Naive B cell (primary cell): ENCODE measurements at places on chromosomes 5 and 9. TPM values are rescaled to one million over a fixed set of nuclear protein-coding genes. Genes with fewer than 3 reads are reported as not detected.

GRCh38 chr9:89541798-89542197, 43.9 kb upstream of the SEMA4D start:
- DNase-seq: peak; percentile 53

ZNF618 gene
- 3.2 TPM for polyA plus RNA-seq

- no peak for DNase-seq
These were observed 163.6 kb downstream of the SPOCK1 start for GRCh38 chr5:137335493-137335892.

GRCh38 chr5:176176231-176176630, 62.0 kb upstream of the SIMC1 start:
- no peak for DNase-seq

ZNF474 gene
- not detected for polyA plus RNA-seq

PCDHB8 gene
- not detected for polyA plus RNA-seq

- DNase-seq: no peak
These were observed 4.8 kb downstream of the MYOT start for GRCh38 chr5:137872466-137872865.

WDR38 gene
- not detected for polyA plus RNA-seq

GRCh38 chr5:129716651-129717050, 31.2 kb upstream of the MINAR2 start:
- no peak for DNase-seq

DNA sequence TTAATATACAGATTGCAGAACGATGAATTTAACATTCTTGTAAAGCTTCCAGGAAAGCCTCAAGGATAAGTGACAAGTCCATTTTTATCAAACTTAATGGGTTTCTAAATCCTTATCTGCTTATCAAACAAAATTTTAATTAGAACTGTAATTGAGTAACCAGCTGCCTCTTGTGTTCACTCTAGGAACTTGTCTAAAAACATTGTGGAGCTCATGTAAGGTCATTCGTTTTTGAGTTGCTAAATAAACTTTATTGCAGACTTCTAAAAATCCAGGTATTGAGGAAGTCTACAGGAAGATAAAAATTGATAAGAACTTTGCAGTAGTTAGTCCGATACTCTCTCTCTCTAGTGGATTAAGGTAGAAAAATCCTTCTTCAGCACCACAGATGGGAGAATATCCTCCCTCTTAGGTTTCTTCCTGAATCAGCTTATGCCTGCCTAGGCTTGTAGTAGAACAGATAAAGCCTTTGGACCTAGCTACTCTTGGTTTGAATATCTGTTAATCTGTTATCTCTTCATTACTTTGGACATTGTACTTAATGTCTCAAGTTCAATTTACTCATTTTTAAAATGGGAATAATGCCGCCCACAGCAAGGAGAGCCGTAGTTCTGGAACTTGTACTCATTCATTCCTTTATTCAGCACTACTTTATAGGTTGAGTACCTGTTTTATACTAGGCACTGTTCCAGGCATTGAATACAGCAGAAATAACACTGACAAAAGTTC, 60.0 kb upstream of the DHFR start:
- DNase-seq: no peak

DNA sequence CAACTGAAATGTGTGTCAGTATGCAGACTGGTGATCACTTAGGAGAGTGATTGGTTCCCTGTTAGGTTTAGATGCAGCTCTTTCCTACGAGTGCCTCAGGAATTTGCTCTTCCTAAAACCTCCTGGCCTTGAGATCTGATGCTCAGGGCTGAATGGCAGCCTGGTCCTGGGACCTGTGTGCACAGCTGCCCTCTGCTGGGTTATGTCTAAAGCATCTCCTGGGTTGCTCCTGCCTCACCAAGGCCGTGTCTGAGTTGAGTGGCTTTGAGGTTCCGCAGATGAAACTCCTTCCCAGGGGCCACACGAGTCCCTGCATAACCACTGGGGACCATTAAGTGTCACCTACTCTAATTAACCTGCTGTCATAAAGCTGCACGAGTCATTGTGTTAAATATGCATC, 59.5 kb downstream of the MVB12B start:
- DNase-seq: no peak

DNA sequence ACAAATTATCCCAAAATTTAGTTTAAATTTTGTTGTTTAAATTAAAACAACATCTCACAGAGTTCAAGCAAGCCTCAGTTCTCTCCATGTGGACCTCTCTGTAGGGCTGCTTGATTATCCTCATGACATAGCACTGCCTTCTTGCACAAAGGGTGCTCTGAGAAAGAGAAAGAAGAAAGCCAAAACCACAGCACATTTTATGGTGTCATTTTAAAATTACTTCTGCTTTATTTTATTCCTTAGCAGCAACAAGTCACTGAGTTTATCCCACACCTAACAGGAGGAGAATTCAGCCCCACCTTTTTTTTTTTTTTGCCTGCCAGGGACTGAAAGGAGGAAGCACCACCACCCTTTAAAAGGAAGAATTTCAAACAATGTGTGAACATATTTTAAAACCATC, 12.8 kb upstream of the KCNV2 start:
- no peak for DNase-seq

DNA sequence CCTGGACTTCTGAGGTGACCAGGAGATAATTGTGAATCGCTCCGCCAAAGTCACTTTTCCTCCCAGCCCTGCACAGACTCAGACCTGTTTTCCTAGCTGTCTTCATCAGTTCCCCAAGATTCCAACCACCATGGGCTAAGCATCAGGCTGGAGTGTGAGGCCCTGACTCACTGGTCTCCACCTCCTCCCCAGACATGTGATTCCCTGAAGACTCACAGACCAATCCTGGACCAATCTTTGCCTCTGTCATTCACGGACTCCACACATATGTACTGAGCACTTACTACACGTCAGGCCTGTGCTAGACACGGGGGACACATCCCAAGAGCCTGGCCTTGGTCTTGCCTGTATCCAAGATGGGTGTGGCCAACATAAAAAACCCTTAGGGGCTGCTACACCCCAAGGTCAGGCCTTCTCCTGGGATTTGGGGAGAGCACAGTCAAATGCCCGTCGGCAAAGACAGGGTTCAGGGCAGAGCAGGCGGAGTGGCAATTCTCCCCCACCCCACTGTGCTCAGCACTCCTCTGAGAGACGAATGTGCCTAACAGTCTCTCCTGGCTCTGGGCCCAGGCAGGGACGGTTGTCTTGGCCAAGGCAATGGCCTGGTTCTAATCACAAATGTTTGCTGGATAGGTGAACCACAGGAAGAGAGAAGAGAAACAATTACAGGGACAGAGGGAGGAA, 11.9 kb downstream of the EEIG1 start:
- no peak for DNase-seq
